ENCODE measurements at places on chromosomes 4 and X. TPM values are rescaled to one million over a fixed set of nuclear protein-coding genes. Genes with fewer than 3 reads are reported as not detected.

FOXR2 gene
- total RNA-seq, result not detected

EVC2 gene
- 4.8 TPM for total RNA-seq

CT83 gene
- total RNA-seq, result not detected

NAT8L gene
- 20.0 TPM for total RNA-seq

CT45A5 gene
- not detected for total RNA-seq

STARD8 gene
- 3.1 TPM for total RNA-seq

PTCHD1 gene
- 3.2 TPM for total RNA-seq

POF1B gene
- total RNA-seq, result 0.09 TPM

- no peak overlapping the region for H3K4me3 ChIP-seq
- H3K36me3 ChIP-seq, result peaks cover 10% of the 10 kb centered on the region
- H3K4me1 ChIP-seq, result peaks cover 49% of the 10 kb centered on the region
Measured at GRCh38 chr4:7887436-7887835, 52.2 kb downstream of the AFAP1 start.

GRCh38 chrX:75303795-75304194 is 29.9 kb downstream of the UPRT start:
- H3K4me3 ChIP-seq, result no peak overlapping the region
- H3K36me3 ChIP-seq, result peaks cover 29% of the 10 kb centered on the region
- no peaks in the 10 kb centered on the region for H3K27me3 ChIP-seq
- no peak for DNase-seq
- no peaks in the 10 kb centered on the region for H3K4me1 ChIP-seq

- DNase-seq, result no peak
- no peak overlapping the region for H3K27ac ChIP-seq
- H3K36me3 ChIP-seq, result peaks cover 37% of the 10 kb centered on the region
Measured at GRCh38 chr4:128371876-128372275, 84.3 kb upstream of the PGRMC2 start.

- H3K27me3 ChIP-seq, result peaks cover 2% of the 10 kb centered on the region
- DNase-seq, result no peak
- H3K4me1 ChIP-seq, result peaks cover 5% of the 10 kb centered on the region
- H3K27ac ChIP-seq, result no peak overlapping the region
- no peak overlapping the region for H3K4me3 ChIP-seq
Measured at GRCh38 chrX:55841962-55842752, 124.6 kb downstream of the RRAGB start.

DNA sequence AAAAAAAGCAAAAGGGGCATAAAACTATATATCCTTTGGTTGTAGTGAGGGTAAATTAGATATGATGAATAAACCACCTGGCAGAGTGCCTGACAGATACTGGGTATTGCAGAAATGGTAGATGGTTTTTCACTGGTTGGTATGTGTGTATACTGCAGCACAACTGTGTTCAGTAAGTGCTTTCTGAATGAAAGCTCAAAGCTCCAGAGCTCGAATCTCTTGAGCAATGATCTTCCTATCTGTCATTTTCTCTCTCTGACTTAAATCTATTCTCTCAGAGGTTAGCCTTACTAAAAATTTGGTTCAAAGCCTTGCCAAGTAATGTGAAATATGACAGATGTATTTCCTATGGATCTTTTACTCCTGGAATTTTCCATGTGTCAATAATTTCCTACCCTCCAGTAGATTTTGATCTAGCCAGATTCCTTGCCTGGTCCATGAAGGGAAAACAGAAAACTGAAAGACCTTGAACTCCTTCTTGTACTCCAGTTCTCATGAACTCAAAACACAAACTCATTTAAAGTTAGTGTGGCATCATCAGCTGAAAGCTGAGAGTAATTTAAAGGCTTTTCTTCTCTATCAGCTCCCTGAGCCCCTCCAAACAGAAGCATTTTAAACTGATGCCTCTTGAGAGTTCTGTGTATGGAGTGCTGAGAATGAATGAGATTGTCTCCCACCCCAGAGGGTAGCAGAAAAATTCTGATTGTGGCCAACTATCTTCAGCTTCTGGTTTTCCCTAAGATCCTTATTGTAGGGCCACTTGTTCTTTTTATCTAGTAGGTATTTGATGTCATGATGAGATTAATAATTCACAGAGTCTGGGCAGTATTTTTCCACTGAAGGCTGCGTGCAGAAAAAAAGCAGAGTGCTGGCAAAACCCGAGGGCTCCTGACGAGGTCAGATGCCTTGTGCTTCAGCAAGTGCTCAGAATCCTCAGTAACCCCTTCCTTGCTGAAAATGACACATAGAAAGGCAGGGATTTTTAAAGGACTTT is 363.4 kb upstream of the BOD1L1 start:
- DNase-seq, result no peak
- H3K36me3 ChIP-seq, result no peaks in the 10 kb centered on the region
- H3K27me3 ChIP-seq, result no peaks in the 10 kb centered on the region
- no peak overlapping the region for H3K27ac ChIP-seq
- no peak overlapping the region for H3K4me3 ChIP-seq

DNA sequence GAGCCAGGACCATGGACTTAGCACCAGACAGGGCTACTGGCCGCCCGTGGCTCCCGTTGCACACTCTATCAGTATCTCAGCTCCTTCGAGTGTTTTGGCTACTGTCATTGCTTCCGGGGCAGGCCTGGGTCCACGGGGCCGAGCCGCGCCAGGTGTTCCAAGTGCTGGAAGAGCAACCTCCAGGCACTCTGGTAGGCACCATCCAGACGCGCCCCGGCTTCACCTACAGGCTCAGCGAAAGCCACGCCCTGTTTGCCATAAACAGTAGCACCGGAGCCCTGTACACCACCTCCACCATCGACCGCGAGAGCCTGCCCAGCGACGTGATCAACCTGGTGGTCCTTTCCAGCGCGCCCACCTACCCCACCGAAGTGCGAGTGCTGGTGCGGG is 1.6 kb downstream of the FAT4 start:
- peaks cover 44% of the 10 kb centered on the region for H3K4me1 ChIP-seq
- H3K27me3 ChIP-seq, result peaks cover 34% of the 10 kb centered on the region
- peak overlapping the region; percentile 88 for H3K4me3 ChIP-seq

- H3K27ac ChIP-seq, result peak overlapping the region; percentile 97
- no peaks in the 10 kb centered on the region for H3K27me3 ChIP-seq
- H3K36me3 ChIP-seq, result peaks cover 10% of the 10 kb centered on the region
- peaks cover 57% of the 10 kb centered on the region for H3K4me1 ChIP-seq
- peak; percentile 75 for DNase-seq
Measured at GRCh38 chrX:13938051-13938828, 91.5 kb downstream of the GEMIN8 start.

- H3K4me1 ChIP-seq, result no peaks in the 10 kb centered on the region
- no peak overlapping the region for H3K27ac ChIP-seq
- no peaks in the 10 kb centered on the region for H3K27me3 ChIP-seq
- no peak for DNase-seq
Measured at GRCh38 chr4:139696491-139696890, 30.9 kb downstream of the MGST2 start.

- H3K36me3 ChIP-seq, result no peaks in the 10 kb centered on the region
- no peaks in the 10 kb centered on the region for H3K27me3 ChIP-seq
- H3K4me1 ChIP-seq, result peaks cover 22% of the 10 kb centered on the region
- H3K27ac ChIP-seq, result no peak overlapping the region
- no peak overlapping the region for H3K4me3 ChIP-seq
Measured at GRCh38 chrX:67604979-67605703, 61.3 kb downstream of the AR start.
